ENCODE measurements at places on chromosomes 11 and 22.
A peak's percentile ranks its signal among the peaks of the same experiment; 100 is the strongest.

- no peak for DNase-seq
Measured at GRCh38 chr11:32829157-32829679, 509 bp upstream of the PRRG4 start.

DNA sequence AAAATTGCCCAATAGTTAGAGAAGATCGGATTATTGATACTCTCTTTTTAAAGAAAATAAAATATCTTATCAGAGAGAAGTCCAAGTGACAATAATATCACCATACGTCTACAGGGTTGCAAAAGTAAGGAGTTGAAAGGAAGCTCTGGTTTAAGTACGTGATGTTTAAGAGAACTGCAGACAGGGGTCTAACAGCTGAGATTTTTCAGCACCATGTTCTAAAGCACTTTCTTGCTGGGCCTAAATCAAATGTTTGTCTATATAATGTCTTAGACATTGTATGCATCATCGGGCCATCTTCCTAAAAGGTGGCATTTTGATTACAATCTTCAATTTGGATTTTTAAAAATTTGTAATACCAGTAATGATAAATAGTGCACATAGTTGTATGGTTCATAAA is 133.3 kb downstream of the RRAS2 start:
- no peak for DNase-seq

DNA sequence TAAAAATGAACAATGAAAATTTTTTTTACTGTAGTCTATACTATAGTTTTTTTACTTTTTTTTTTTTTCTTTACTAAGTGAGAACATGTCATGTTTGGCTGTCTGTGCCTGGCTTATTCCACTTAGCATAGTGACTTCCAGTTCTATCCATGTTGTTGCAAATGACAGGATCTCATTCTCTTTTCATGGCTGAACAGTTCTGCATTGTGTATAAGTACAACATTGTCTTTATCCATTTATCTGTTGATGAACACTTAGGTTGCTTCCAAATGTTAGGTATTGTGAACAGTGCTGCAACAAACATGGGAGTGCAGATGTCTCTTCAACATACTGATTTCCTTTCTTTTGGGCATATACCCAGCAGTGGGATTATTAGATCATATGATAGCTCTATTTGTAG is 88.1 kb upstream of the CCDC90B start:
- DNase-seq, result no peak

DNA sequence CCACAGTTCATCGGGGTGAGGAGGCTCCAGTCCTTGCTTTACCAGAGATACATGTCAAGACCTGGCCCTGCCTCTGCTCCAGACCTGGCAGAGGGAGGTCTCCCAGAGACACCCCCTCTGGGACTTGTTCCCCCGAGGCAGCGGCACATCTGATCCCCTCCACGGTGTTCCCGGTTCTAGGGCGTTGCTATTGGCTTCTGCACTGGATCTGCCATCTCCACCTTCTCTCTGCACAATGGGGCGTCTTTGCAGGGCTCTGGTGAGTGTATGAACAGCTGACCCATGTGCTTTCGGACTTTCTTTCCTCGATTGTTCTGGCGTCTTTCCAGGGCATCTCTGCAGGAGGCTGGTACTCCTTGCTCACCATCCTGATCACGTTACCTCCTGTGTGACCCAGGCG is 930.4 kb downstream of the TBC1D22A start:
- peak; percentile 30 for DNase-seq

DNA sequence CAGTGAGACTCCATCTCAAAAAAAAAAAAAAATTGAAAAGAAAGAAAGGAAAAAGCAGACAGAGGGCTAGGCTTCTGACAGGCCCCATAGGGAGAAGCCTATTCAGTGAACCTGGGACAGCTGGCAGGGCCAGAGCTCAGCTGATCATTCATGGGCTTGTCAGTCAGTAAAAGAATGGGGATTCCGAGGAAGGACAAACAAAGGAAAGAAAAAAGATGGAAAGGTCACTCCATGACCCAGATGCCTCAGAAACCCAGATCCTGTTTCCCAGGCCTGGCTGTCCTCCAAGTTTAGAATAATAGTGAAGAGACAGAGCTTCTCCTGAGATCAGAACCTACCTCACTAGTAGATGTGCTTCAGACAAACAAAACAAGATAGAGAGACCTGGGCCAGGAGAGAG is 34.3 kb upstream of the ASPHD2 start:
- DNase-seq, result no peak

- DNase-seq, result peak; percentile 64
Measured at GRCh38 chr11:60914633-60915247, 782 bp downstream of the TMEM109 start.

DNA sequence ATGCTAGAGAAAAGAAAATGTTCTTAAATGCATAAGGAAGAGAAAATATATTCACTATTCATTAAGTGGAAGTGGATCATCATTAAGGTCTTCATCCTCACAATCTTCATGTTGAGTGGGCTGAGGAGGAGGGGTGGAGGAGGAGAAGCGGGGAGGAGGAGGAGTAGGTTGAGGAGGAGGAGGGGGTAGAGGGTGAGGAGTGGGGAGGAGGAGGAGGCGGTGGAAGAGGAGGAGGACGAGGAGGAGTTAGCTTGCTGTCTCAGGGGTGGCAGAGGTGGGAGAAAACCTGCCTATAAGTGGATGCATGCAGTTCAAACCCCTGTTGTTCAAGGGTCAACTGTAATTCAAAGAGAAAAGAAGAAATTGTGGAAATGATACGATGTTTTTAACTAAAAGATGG is 71.6 kb downstream of the MYEOV start:
- DNase-seq, result no peak

DNA sequence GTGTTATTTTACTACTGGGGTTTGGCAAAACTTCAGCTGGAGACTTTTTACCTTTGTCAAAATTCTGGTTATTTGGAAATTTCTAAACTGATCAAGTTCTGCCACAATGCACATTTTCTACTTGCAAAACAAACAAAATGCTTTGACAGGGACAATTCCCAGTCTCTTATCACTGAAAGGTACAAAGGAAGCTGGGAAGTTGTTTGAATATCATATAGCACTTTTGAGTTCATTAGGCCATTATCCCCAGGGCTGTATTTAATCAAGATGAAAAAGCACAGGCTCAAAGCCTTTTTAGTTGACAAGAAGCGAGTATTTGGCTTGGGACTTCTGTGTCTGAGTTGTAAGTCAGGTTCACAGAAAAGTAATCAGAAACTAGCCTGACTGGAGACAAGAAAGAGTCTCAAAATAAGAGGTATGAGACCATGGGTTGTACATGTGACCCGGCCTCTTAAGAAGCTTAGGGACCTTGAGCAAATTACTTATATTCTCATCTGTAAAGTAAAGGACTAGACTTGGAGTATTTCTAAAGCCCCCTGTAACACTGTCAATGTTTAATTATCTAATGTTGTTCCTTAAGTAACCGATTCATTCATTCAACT is 2.9 kb upstream of the HORMAD2 start:
- DNase-seq, result no peak

GRCh38 chr11:11583801-11584529 is 37.8 kb downstream of the GALNT18 start:
- DNase-seq, result peak; percentile 16

DNA sequence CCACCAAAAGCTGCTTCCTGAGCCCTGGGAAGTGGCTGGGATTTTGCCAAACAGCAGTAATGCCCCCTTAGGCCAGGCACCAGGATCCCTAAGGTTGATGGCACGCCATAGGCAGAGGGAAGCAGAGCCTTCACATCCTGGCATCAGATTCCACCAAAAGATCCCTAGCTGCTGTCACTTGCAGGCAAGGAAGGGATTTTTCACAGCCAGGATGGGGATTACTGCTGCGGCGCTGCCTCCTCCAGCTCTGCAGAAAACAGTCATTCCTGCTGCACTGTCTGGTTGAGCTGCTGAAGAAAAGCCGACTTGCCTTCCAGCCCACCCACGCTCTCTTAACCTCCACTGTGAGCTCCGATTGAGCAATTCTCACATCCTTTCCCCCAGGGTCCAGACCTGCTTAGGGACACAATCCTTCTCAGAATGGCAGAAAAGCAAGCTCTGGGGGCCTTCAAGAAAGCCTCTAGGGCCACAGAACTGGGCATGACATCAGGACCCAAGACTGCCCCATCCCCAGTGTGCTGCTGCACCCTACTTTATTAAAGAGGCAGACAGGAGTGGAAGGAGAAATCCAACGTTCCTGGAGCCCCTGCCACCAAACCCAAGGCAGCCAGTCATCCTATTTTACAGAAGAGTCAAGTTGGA is 19.9 kb downstream of the SYN3 start:
- DNase-seq, result no peak

- peak; percentile 34 for DNase-seq
Measured at GRCh38 chr22:49021131-49021925, 806.3 kb downstream of the BRD1 start.

GRCh38 chr22:25482091-25482760 is 82.2 kb upstream of the GRK3 start:
- DNase-seq, result no peak

- no peak for DNase-seq
Measured at GRCh38 chr11:45374653-45375059, 88.5 kb upstream of the SYT13 start.

Data from SJSA1 (cell line).